NCI-H510A treated with DMSO at 0.1 percent for 48 hours (cell line): ENCODE measurements at places on chromosomes 5 and 9.

DNA sequence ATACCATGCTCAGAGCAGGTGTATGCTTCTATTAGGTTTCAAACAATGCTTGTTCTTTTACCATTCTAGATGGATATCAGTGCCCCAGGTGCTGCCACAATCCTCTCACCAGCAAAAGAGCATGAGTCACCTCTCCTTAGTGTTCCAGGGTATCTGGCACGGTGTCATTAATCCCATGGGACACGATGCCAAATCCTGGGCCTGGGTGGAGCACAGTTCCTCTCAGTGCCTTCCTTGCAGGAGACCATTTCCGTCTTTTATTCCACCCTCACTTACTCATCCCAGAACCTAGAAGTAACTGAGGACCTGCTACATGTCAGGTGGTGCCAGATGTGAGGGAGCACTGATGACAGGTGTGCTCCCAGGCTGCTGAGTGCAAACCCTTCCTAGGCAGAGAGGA is 1.3 kb upstream of the OR13J1 start:
- no peak for DNase-seq

DNA sequence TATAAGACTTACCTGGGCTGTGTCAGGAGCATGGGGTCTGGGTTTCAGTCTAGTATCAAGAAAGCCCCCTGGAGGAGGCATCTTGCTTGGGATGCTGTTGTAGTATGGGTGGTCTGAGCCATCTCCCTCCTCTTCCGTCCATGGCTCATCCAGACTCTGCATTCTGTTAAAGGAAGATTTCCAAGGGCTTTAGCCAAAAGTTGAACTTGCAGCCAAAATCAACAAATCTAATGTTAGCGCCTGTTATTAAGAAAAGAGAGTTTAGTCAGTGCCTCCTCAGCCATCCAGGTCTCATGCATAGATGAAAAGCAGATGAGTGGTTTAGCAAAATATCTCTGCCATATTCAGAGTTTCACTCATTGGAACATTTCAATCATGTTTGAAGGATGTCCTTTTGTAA is 55.6 kb downstream of the S1PR3 start:
- no peak for DNase-seq

GRCh38 chr9:91515074-91515687 is 91.5 kb upstream of the NFIL3 start:
- DNase-seq = peak; percentile 59

DNA sequence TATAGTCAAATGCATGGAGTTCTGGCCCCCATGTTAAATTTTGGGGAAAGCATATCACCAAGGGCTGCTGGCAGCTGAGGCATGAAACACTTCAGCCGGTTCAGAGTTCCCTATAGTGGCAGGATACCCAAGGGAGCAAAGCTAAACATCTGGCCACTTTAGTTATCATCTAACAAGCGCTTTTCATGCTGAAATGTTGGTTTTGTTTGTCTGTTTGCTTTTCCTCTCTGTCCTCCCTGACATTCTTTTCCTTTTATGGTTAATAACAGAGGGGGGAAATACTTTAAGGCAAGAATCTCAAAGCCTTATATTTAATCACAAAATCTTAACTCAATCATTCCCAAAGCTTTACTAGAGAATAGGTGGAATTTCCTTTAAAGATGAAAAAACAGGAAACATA is 11.9 kb downstream of the APBA1 start:
- DNase-seq = no peak

- DNase-seq = no peak
Measured at GRCh38 chr9:127516835-127517607, 65.7 kb downstream of the LRSAM1 start.

DNA sequence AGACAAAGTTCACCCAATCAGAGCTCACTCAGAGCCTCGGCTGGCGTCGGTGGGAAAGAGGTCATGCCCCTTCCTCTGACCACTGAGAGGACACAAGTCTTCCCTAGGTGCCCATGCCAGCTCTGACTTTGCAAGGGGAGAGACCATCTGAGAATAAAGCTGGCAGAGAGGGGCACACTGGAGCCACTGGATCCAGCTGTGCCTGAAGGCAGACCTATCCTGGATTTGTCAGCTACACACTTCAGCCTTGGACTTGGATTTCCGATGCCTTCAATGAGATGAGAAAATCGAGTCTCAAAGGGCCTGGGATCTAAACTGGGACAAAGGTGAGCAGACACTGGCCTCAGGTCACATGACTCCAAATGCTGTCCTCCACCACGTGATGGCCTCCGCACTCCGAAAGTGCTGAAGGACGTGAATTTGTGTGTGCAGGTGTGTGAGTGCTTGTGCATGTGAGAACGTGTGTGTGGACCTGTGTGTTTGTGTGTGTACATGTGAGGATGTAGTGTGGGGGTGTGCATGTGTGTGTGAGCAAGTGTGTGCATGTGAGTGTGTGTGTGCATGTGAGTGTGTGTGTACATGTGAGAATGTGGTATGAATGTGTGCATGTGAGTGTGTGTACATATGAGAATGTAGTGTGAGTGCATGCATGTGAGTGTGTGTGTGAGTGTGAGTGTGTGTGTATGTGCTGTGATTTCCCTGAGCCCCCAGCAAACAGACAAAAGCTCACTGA is 37.9 kb downstream of the BARX1 start:
- no peak for DNase-seq
